DMS 273 treated with DMSO at 0.1 percent for 48 hours (cell line): ENCODE measurements at places on chromosomes 3 and 15.
A peak's percentile ranks its signal among the peaks of the same experiment; 100 is the strongest.

DNA sequence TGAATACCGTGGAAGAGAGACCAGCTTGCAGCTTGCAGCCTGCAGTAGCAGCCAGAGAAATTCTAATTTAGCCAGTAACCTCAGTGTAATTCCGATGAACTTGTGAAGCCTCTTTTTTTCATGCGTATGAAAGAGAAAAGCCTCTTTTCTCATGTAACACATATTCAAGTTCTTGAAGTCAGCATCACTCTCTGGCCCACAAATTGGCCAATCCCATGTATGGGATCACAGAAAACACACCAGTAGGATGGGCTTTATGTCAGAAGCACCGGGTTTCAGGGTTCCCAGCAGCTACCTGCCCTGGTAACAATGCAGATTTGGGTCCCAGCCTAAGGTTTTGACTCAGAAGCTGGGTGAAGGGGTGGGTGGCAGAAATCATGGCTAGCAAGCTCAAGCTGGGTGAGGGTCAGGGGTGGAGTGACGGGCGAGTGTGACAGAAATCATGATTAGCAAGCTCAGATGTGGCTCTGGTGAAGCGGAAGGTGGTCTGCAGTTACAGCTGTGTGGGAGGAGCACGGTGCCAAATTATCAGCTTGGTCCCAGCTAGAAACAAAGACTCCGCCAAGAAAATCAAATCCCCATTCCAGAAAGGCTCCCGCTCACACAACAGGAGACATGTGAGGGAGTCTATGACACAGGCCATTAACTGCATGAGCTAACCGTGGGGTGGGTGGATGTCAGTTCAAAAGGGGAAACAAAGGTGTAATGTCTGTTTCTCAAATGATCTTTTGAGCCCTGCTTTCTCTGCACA is 86.6 kb downstream of the SNRK start:
- DNase-seq, result no peak

DNA sequence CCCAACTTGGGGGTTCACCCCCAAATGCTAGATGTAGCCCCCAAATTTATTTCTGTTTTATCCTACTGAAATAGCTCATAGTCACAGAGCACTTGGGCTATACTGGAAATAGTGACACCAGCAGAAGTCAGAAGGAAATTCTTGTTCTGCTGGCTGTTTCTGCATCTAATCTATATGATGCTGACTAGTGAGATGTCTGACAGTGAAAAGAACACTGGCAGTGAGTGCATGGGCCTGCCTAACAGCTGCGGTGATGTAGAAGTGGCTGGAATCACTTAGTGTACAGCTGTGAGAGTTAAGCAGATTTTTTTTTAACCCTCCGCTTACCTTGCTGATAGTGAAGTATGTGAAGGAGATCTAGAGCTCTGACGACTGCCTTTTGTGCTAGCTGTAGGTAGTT is 14.0 kb downstream of the TTC14 start:
- no peak for DNase-seq

- no peak for DNase-seq
Observed at GRCh38 chr3:39754549-39754948, 54.9 kb upstream of the MYRIP start.

GRCh38 chr15:96107916-96108315 is 222.6 kb upstream of the NR2F2 start:
- no peak for DNase-seq

DNA sequence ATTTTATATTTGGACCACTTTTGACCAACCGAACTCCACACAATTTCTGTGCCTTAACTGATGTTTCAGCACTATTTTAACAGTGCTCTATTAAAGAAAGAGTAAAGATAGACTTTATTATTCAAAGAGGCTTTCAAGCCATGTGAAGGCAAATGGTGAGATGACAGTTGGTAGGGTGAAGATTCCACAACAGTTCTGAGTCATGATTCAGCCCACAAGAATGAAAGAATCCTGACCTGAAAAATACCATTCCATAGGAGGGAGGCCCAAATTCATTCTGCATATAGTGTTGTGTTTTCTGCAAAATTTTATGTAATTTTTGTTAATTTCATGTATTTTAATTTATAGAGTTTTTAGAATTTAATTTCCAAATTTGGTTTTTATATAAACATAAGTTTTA is 135.6 kb upstream of the STAC start:
- no peak for DNase-seq

GRCh38 chr3:188122571-188123169 is 31.3 kb upstream of the LPP start:
- DNase-seq, result no peak

- no peak for DNase-seq
Observed at GRCh38 chr15:76334438-76335306, 1.9 kb upstream of the ISL2 start.

GRCh38 chr15:88902221-88902835 is 7.0 kb upstream of the HAPLN3 start:
- DNase-seq, result no peak

GRCh38 chr15:66085128-66085527 is 168.4 kb downstream of the MEGF11 start:
- no peak for DNase-seq

DNA sequence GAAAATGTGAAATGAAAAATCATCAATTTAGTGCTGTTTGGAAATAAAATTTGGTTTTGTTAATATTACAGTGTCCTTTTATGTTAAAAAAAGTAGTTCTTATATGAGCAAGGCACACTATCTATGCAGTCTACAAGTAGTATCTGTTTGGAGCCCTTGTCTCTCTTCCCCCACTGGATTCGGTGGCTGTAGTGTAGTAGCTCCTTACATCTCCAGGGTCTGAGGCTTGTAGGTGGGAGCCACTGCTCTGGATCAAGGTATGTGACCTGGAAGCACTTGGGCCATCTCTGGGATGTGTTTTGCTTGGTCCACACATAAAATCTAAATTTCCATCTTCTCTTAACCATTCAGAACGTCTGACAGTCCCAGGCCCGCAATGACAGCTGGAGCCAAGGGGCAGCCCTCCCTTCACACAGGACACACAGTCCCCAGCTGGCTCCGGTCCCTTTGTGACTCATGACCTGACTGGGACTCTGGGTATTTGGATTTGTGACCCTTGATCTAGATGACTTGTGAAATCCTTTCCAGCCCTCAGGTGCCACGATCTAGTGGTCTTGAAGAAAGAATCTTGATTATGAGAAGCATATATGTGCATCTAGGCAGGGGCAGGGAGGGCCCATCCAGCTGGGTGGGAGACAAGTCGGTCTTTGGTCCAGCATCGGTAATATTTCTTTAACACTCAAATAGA is 80.0 kb downstream of the USP13 start:
- no peak for DNase-seq

GRCh38 chr15:31065824-31066223 is 35.7 kb downstream of the TRPM1 start:
- DNase-seq, result no peak

DNA sequence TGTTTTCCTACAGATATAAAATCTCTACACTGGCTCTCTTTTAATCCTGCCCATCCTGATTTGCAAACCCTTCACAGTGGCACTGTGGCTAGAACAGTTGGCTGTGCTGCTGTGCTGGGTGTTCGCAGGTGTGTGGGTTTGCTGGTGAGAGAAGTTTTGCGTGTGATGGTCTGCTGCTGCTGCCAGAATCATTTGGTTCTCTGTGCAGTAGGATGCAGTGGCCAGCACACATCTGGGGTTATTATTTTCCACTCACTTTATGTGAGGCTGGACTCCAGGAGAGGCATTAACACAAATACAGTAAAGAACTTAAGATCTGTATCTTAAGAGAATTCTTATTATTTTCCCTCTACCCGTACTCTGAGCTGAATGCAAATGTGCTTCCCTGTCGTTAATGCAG is 16.0 kb upstream of the PSMD6 start:
- no peak for DNase-seq

DNA sequence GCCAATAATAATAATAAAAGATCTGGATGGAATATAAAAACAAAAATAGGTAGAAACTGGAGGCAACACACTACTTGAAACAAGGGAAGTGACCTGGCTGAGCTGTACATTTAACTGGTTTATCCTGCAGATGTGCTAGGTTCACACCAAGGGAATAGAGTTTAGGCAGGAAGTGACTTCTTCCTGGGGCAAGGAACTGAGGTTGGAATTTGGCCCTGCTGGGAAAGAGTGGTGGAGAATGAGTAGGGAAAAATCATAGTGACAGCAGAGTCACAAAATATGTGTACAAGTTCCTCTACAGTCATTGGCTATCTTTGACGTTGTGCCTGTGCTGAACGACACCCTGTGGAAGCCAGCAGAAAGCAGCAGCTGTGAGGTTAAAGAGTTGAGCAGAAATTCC is 44.1 kb downstream of the ARHGAP11B start:
- DNase-seq, result no peak

DNA sequence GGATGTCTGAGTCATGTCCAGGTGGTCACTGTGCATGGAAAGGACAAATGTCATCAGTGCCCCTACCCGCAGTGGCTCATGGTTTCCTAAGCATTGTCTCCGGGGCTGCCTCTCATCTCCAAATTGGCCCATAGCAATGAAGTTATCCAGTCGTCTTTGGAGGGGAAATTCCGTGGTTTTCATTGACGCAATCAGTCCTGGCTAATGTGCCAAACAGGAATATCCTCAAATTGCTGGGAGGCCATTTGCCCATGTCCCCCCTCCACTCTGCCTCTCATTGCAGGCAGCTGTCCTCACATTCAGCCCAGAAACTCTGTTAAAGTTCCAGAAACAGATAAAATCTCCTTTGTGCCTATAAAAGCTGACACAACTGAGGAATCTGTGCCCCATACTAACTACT is 81.6 kb downstream of the MCTP2 start:
- DNase-seq, result no peak

- DNase-seq, result no peak
Observed at GRCh38 chr3:43043071-43043766, 62.7 kb downstream of the POMGNT2 start.

- peak; percentile 86 for DNase-seq
Observed at GRCh38 chr3:182739619-182740018, 53.7 kb upstream of the ATP11B start.

GRCh38 chr15:66651198-66651597 is 50.8 kb upstream of the SMAD6 start:
- no peak for DNase-seq

GRCh38 chr3:112131111-112131510 is 1.9 kb downstream of the GCSAM start:
- no peak for DNase-seq

DNA sequence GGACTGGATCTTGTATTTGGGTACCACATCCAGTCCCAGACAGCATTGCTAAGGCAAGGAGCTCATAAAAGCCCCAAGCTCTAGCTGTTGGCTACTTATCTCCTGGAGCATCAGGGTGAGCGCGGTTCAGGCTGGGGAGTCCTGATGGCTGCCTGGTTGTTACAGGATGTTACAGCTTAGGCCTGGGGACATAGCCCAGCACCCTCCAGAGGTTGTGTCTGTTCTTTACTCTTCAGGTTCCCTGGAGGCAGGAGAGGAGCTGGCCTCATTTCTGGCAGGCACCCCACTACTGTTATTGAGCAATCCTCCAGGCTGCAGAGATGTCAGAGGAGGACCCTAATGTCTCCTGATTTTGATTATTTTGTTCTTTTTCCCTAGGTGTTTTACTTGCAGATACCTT is 26.6 kb downstream of the APBA2 start:
- DNase-seq, result no peak

DNA sequence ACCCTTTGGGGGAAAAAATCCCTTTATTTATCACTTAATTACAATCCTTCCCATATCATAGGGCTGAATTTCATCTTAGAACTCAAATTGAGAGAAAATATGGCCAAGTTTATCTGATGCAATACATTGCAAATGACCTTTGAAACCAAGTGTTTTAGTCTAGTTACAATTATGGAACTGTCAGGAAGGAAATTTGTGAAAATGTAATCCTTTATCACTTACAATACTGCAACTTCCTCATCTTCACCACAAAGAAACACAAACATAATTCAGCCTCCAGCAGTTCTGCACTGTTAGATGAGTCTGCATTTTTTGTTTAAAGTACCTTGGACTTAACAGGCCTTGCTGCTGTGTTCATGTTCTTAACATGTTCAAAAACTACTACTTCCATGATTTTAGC is 4.6 kb downstream of the CCPG1 start:
- no peak for DNase-seq

GRCh38 chr15:84761607-84762131 is 13.3 kb downstream of the ZNF592 start:
- peak; percentile 11 for DNase-seq
